ENCODE measurements at places on chromosomes 7 and 10. TPM values are rescaled to one million over a fixed set of nuclear protein-coding genes. Genes with fewer than 3 reads are reported as not detected.
A peak's percentile ranks its signal among the peaks of the same experiment; 100 is the strongest.

- H3K27ac ChIP-seq: peak overlapping the region; percentile 33
- no peak for DNase-seq
- no peak overlapping the region for H3K4me3 ChIP-seq
- peaks cover 49% of the 10 kb centered on the region for H3K36me3 ChIP-seq
- no peaks in the 10 kb centered on the region for H3K27me3 ChIP-seq
Measured at GRCh38 chr7:150373049-150373801, 4.6 kb downstream of the REPIN1 start.

LOXL4 gene
- 2.3 TPM for total RNA-seq

DNA sequence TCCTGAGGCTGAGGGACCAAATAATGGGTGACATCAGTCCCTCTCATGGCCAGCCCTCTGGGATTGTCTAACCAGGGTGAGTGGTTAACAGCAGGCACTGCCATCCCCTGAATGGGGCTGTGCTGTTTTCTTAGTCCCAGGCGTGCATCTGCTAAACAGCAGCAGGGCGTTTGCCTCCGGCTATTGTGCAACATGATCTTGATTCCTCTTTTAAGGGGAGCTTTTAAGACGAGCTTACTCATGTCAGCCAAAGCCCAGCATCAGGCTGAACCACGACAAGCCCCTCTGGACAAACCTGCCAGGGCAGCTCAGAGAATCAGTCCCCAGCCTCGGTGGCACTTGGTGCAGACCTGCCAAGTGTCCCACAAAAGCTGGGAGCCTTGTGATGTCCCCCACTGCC, 16.2 kb upstream of the IGFBP3 start:
- H3K27me3 ChIP-seq: no peaks in the 10 kb centered on the region
- H3K4me3 ChIP-seq: no peak overlapping the region
- H3K4me1 ChIP-seq: no peaks in the 10 kb centered on the region

AFAP1L2 gene
- 3.4 TPM for total RNA-seq

DNA sequence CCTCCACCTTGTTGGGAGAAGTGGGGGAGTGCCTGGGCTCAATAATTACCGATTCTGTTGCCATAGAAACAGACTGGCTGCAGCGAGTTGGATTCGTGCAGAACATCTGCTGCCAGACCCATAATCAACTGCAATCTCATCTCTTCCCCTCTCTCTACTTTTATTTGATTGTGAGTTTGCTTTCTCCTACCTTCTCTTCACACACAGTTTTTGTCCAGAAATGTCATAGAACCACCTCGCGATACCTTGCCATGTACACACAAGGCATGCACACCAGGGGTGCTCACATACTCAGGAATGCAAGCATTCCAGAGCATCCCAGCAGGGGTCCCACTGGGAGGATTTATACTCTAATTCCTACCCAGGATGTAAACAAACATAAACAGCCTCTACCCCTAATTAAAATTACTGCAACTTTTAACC, 262.2 kb upstream of the AOAH start:
- no peak overlapping the region for H3K27ac ChIP-seq
- DNase-seq: no peak
- H3K4me3 ChIP-seq: no peak overlapping the region
- H3K36me3 ChIP-seq: no peaks in the 10 kb centered on the region
- peaks cover 11% of the 10 kb centered on the region for H3K4me1 ChIP-seq
- H3K27me3 ChIP-seq: no peaks in the 10 kb centered on the region

DNA sequence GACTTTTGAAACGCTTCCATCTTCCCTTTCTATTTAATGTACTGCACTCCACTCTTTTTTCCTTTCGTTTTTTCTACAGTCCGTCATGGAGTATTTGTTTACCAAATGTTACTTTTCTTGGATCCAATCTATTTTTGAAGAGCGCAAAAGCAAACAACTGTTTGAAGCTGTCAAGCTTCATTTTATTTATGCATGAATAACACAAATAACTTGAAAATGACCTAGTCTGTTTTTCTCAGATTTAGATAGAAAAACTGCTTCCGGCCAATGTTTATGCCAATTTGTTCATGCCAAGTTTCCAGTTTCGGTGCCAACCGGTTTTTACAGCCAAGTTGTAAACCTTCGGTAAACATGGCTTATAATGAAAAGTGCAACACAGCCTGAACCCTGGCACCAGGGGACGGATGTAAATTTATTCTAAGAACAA, 150.9 kb upstream of the KLF6 start:
- H3K4me1 ChIP-seq: peaks cover 19% of the 10 kb centered on the region
- H3K27ac ChIP-seq: peak overlapping the region; percentile 63
- no peaks in the 10 kb centered on the region for H3K36me3 ChIP-seq
- no peak for DNase-seq
- no peak overlapping the region for H3K4me3 ChIP-seq
- no peaks in the 10 kb centered on the region for H3K27me3 ChIP-seq

- H3K4me1 ChIP-seq: peaks cover 64% of the 10 kb centered on the region
- no peaks in the 10 kb centered on the region for H3K27me3 ChIP-seq
- peaks cover 68% of the 10 kb centered on the region for H3K36me3 ChIP-seq
- H3K4me3 ChIP-seq: no peak overlapping the region
Measured at GRCh38 chr7:6165075-6165474, 107.3 kb downstream of the CYTH3 start.

- H3K4me1 ChIP-seq: peaks cover 11% of the 10 kb centered on the region
- no peaks in the 10 kb centered on the region for H3K27me3 ChIP-seq
- DNase-seq: no peak
- no peaks in the 10 kb centered on the region for H3K36me3 ChIP-seq
Measured at GRCh38 chr10:119131512-119132240, 27.8 kb downstream of the DENND10 start.

- H3K36me3 ChIP-seq: no peaks in the 10 kb centered on the region
- no peaks in the 10 kb centered on the region for H3K4me1 ChIP-seq
- no peaks in the 10 kb centered on the region for H3K27me3 ChIP-seq
Measured at GRCh38 chr10:98920360-98920759, 315.3 kb downstream of the HPSE2 start.
